ENCODE measurements at places on chromosomes 12 and 14.

- DNase-seq = no peak
Measured at GRCh38 chr12:74900232-74900631, 309.4 kb downstream of the KCNC2 start.

DNA sequence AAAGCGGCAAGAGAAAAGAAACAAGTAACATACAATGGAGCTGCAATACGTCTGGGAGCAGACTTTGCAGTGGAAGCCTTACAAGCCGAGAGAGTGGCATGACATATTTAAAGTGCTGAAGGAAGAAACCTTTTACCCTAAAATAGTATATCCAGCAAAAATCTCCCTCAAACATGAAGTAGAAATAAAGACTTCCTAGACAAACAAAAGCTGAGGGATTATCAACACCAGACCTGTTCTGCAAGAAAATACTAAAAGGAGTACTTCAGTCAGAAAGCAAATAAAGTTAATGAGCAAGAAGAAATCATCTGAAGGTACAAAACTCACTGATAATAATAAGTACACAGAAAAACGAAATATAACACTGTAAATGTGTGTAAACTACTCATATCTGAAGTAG is 77.5 kb upstream of the ABCD2 start:
- no peak for DNase-seq

DNA sequence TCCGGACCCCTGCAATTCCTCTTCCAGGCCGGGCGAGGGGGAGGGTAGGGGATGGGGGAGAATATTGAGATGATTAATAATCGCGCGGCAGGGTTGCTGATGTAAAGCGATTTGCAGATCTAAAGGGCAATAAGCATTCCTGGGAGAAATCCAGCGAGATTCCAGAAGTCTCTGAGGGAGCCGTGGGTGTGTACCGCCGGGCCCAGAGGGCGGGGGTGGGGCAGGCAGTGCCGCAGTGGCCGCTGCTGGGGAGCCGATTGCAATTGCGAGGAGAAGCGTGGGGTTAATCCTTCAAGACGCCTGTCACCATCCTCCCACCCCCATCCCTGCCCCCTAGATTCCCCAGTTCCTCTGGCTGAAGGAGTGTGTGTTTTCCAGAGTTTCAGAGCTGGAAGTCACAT is 16.4 kb downstream of the FOS start:
- DNase-seq = no peak

GRCh38 chr14:76810953-76811400 is 1.7 kb downstream of the ANGEL1 start:
- peak; percentile 9 for DNase-seq

- DNase-seq = no peak
Measured at GRCh38 chr12:110725267-110725666, 17.4 kb downstream of the PPP1CC start.
